ENCODE measurements at places on chromosomes 2 and 18.
A peak's percentile ranks its signal among the peaks of the same experiment; 100 is the strongest.

GRCh38 chr2:132936261-132936660 lies 266.3 kb upstream of the LYPD1 start:
- DNase-seq: no peak

DNA sequence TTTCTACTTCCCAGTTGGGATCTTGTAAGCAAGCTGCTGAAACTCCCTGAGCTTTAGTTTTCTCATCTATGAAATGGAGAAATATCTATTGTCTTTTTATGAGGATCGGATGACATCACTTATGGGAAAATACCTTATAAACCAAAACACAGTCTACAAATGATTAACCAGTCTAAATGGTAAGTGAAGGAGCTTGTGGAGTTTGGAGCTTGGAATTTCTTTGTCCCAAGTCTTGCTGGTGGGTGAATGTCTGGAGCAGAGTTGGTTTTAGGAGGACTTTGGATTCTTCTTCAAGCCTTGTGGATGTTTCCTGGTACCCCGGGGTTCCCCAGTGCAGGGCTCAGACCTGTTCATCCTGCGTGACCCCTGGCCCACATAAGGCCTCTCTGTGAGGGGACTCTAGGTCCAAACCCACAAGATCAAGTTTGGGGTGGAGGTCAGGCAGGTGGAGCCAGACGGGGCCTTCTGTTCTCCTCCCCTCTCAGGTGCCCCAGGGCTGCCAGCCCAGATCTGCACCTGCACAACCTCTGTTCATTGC lies 43.2 kb downstream of the FOSL2 start:
- DNase-seq: no peak

DNA sequence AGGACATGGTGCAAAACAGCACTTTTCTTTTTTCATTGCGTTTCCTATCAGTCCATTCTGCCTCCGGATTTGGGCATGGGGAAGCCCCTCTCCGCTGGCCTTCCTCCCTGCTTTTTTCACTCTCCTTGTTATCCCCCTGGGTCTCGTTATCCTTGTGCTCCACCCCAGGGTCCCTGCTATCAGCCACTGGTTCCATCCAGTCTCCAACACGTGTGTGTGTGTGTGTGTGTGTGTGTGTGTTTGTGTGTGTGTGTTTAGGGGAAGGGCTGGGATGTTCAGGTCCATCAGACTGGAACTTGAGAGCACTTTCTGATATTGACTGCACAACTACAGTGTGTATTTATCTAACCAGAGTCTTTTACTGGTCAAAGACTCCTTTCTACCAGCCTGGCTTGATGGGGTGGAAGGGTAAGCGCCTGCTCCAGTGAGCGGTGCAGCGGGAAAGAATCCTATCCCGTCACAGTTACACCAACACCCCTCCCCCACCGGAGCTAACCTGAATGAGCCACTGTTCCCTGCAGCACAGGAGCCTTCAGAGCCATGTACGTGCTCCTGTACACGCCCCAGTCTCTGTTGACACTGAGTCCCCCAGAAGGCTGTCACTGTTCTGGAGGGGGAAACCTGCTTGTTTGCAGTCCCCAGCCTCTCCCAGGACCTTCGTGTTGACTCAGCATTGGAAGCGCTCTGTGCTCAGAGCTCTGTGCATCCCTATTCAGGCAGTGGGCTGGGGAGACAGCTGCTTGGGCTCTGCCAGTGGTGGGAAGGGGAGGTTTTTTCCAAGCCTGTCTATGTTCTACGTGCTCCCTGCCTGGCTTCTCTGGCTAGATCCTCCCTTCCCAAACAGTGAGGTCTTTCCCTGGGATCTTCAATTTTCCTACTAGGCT lies 4.6 kb downstream of the INHA start:
- DNase-seq: no peak

- no peak for DNase-seq
Measured at GRCh38 chr2:164080486-164080885, 344.7 kb upstream of the FIGN start.

DNA sequence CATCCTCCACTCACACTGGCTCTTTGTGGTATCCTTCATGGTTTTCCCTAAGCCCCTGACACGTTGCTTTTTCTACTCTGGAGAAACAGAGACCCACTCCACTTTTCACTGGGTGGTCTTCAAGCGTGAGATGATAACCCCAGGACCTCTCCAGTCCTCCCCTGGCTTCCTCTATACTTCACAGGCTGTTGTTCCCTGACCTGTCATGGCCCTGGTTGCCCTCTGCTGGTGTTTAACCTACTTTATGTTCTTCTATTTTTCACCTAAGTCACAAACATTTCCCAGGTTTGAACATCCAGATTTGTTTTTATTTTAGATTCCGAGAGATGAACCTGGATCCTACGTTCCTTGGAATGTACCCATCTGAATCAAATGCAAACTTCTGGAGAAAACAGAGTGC lies 84.5 kb downstream of the AOX1 start:
- DNase-seq: no peak

GRCh38 chr2:57497489-57498096 lies 549.0 kb upstream of the VRK2 start:
- DNase-seq: peak; percentile 40

DNA sequence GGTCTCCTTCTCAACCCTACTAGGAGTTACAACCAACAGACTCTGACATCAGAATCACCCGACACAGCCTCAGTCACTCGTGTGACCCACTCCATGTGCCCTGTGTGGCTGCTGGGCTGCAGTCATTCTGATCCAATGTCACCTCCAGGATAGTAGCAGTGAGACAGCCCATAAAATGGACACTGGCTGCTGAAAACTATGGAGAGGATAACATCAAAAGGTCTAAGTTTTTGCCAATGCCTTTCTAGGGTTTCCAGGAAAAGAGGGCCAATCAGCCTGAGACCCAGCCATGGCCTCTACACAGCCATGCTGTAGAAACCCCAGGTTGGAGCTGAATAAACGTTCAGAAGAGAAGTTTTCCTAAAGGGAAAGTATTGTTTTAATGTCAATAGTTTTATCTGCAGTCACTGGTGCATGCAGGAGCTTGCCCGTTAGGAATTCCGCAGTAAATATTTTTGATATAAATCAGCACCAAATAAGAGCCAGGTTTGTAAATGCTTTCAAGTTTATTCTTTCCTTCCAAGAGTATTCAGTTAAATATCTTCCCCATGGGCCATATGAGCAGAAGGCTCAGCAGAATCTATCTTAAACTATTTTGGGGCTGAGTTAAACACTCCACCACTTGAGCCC lies 92.2 kb upstream of the PID1 start:
- DNase-seq: no peak

DNA sequence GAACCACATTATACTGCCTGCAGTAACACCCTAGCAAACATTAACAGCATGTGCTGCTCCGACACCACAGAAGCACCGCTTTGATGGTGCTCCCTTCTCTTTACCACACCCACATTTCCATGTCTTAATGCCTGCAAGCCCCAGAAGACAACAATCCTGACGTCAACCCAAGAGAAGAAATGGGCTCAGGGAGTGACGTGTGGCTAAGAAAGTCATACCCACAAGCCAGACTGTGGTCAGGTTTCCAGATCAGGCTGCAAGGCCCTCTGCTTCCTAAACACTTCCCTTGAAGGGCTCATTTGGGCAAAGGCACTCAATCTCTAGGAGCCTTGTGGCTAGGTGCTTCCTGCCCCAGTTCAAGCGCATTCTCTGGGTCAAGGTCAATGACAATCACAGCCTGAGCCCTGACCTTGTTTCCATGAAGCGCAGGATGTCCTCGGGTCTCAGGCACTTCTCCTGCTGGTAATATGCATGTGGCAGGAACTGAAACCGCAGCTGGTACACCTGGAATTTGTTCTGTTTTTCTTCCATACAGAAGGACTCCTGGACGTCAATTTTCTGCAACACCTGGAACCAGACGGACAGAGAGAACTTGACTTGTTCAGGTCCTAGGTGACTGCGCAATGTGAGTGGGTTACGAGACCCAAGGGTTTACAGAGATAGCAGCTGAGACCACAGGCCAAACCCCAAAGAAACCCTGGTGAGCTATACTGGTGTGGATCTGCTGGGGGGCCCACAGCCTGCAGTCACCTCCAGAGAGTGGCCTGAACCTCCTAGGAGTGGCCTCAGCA lies 67.2 kb downstream of the POLR1A start:
- no peak for DNase-seq

- DNase-seq: peak; percentile 92
Measured at GRCh38 chr2:234989183-234989701, 37.4 kb downstream of the SH3BP4 start.

- DNase-seq: peak; percentile 67
Measured at GRCh38 chr2:46876741-46877384, 38.7 kb downstream of the MCFD2 start.

- no peak for DNase-seq
Measured at GRCh38 chr2:229674830-229675530, 39.4 kb downstream of the DNER start.

DNA sequence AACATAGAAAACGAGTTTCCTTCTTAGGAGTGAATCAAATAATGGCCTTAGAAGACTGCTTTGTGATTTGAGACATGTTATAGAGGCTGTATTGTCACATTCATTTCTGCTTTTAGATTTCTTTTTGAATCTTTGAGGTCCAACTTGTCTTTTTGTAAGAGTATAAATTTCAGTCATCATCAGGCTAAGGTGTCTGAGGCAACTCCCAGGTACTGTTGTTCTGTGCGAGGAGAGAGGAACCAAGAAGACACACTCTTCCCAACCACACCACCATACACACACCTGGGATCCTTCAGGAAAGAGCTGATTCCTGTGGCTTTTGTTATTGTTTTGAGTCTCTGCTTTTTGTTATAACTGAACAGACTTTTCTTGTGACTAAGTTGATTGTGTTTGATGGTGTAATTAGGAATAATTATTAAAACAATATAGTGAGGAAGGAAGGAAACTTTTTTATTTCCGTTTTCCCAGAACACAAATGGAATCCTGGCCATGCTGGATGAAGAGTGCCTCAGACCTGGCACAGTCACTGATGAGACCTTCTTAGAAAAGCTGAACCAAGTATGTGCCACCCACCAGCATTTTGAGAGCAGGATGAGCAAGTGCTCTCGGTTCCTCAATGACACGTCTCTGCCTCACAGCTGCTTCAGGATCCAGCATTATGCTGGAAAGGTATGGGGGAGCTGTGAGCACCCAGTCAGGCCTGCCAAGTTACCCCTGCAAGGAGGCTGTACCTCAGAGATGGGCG lies 140.4 kb downstream of the MYO1B start:
- DNase-seq: no peak

DNA sequence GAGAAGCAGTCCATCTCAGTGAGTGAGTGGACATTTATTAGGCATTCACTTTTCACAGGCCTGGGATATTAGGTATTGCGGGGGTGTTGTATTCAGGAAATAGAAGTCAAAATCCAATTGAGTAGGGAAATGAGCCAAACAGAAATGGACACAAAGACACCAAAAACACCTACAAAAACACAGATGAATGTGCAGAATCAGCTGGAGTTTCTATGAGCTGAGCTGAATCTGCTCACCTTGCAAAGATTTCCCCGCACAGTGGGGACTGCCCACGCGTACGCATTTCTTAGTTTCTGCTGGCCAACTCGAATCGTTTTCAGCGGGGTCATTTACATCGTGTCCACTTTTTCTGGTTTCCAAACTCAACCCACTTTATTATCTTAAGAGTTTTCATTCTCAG lies 160.0 kb downstream of the BCL2 start:
- no peak for DNase-seq

GRCh38 chr2:175372704-175373701 lies 191.5 kb upstream of the ATP5MC3 start:
- no peak for DNase-seq

GRCh38 chr2:131402320-131403039 lies 38.5 kb upstream of the RAB6D start:
- no peak for DNase-seq

DNA sequence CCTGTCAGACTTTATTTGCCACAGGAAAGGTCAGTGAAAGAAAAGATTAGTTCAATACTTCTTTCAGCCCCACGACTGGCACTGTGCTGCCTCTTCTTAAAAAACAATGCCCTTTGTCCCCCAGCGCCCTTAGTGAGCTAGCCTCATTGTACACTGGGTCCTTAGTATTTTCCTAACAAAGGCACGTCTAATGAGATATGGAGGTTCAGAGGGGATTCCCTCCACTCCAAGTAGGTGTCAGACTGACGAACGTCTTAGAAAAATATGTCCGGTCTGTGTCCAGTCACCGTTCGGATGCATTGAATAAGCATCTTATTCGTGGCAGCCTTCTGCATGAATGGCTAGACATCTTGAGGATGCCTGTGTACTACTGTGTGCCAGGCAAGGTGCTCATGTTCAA lies 1.1 kb downstream of the FECH start:
- no peak for DNase-seq

DNA sequence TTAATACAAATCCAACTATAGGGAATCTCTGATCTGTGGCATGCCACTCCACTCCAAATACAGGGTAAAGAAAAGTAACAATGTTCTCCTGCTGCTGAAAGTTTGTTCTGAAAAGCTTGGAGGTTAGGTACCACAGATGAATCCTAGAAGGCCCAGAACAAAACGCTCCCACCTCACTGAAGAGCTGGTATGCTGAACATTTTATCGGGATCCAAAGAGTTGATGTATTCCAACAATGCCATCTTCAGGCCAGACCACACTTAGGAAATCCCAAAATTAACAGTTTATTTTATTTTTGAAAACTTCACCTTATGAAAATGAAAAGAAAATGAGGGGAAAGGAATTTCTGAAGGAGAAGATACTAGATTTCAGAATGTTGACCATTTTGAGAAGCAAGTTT lies 145.1 kb upstream of the CDH19 start:
- DNase-seq: no peak

All from NCI-H446 (cell line).